T-helper 2 cell (primary cell): ENCODE measurements at places on chromosomes 12 and 14.

DNA sequence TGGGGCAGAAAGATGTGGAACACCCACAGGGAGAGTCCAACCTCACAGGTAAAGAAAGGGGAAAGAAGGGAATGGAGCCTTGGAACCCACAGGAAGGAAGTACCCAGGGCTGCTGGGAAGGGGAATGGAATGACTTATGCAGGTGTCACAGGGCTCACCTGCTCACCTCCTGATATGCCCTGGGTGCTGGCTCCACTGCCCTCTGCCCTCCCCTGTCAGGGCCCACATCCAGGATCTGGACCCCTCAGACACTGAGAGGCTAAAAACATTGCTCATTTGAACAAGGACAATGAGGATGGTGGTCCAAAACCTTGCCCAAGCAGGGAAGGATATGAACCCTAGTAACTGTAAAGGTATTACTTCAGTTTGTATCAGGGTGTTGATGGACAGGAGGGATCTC is 19.3 kb downstream of the ZBTB39 start:
- DNase-seq = no peak

- peak; percentile 66 for DNase-seq
Measured at GRCh38 chr14:106308839-106309389, 782.5 kb downstream of the TMEM121 start.

GRCh38 chr14:96727073-96727472 is 70.1 kb upstream of the VRK1 start:
- DNase-seq = no peak

DNA sequence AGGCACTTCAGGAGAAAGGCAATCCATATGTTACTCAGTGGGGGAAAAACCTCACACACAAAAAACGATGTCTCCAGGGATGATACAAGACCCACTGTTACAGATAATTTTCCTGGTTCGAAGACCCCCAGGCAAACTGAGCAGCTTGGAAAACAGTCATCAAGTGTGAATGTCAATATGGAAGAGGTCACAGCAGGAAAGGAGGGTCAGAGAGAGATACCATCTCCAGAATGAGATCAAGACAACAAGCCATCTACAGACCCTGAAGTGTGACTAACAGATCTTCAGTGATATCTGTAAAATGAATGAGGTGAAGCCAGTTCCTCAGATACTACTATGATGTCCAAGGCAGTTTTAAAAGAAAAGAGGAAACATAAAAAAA is 28.6 kb downstream of the GNS start:
- DNase-seq = no peak

DNA sequence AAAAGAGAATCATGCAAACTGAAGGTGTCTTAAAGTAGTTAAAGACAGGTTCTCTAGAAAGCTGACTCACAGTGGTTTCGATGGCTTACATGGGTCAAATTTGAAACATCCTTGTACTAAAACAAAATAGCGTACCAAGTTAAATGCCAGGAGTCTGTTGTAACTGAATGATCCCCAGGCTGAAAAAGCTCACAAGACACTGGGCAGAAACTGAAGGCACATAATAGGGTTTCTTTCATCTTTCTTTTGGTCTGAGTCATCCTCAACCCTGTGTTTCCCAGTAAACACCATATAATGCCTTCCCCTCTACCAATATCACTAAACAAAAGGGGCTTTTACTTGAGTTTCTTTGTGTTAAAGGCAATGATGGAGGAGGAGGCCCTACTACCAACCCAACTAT is 12.8 kb downstream of the ZFYVE1 start:
- DNase-seq = peak; percentile 82

- DNase-seq = no peak
Measured at GRCh38 chr12:109308534-109309380, at the start of gene FOXN4. FOXN4 (minus strand) TSS chr12:109309284; CDS start chr12:109308321, 963 bp downstream.

GRCh38 chr12:79991586-79991985 is 56.7 kb upstream of the PPP1R12A start:
- no peak for DNase-seq

GRCh38 chr14:99512571-99513182 is 31.5 kb downstream of the CCNK start:
- DNase-seq = no peak
